Sigmoid colon (tissue), 7 donors: ENCODE measurements at places on chromosomes 4 and X. TPM values are rescaled to one million over a fixed set of nuclear protein-coding genes. Genes with fewer than 3 reads are reported as not detected.

- DNase-seq = no peak
- H3K4me1 ChIP-seq = no peaks in the 10 kb centered on the region
- H3K27me3 ChIP-seq = no peaks in the 10 kb centered on the region
- no peak overlapping the region for H3K4me3 ChIP-seq
- no peaks in the 10 kb centered on the region for H3K36me3 ChIP-seq
- H3K27ac ChIP-seq = no peak overlapping the region
These were observed 50.2 kb downstream of the LEF1 start for GRCh38 chr4:108118505-108118904.

DNA sequence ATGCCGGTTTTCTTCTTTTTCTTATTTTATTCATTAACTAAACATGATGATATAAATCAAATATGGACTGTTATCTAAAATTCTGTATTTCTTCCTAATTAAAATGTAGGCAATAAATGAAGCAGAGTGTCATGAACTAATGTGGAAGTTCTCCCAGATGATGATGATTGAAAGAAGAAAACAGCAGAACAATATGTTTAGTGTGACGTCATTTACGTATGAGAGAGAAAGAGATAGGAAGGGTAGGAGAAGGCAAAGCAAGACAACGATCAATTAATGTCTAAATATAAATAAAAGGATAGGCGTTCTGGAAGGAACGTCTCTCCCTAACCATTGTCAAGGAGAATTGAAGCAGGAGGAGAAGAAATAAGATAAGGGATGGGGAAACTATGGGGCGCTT, 105.2 kb downstream of the NEUROG2 start:
- DNase-seq = no peak
- H3K4me1 ChIP-seq = no peaks in the 10 kb centered on the region
- H3K4me3 ChIP-seq = no peak overlapping the region
- H3K27me3 ChIP-seq = no peaks in the 10 kb centered on the region

- DNase-seq = peak; percentile 48
- no peak overlapping the region for H3K4me3 ChIP-seq
- H3K36me3 ChIP-seq = no peaks in the 10 kb centered on the region
These were observed 134.6 kb downstream of the CPZ start for GRCh38 chr4:8727131-8727530.

GRCh38 chr4:118846979-118847378, 11.1 kb upstream of the SEC24D start:
- peaks cover 5% of the 10 kb centered on the region for H3K4me1 ChIP-seq
- no peak overlapping the region for H3K27ac ChIP-seq
- H3K4me3 ChIP-seq = no peak overlapping the region
- H3K27me3 ChIP-seq = no peaks in the 10 kb centered on the region
- H3K36me3 ChIP-seq = no peaks in the 10 kb centered on the region

GRCh38 chrX:70433848-70434351, 10.7 kb upstream of the DLG3 start:
- H3K4me1 ChIP-seq = peaks cover 5% of the 10 kb centered on the region
- peak overlapping the region; percentile 75 for H3K27ac ChIP-seq

DNA sequence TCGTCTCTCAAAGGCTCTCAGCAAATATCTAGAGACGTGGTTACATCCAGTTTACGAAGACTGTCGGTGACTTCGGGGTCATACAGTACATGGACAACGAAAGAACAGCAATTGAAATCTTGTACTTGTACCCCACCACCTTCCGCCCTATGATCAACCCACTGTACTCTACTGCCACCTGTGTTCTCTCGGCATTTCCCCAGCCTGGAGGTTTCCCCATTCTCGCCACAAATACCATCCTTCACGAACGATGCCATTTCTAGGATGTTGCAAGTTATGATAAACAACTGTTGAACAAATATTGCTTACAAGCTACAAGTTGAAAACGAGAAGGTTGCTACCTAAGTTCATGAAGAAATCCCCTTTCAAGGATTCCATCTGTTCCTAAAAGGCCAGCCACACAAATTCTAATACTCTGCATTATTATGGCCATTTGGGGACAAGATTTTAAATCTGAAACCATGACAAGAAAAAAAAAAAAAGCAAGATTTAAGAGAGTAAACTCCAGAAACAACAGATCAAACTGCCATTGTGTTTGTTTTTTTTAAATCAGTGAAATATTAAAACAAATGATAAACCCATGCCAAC, 1.6 kb downstream of the APBB2 start:
- DNase-seq = peak; percentile 74
- no peaks in the 10 kb centered on the region for H3K36me3 ChIP-seq
- H3K27me3 ChIP-seq = no peaks in the 10 kb centered on the region
- H3K4me1 ChIP-seq = no peaks in the 10 kb centered on the region

The GLOD5 gene
- not detected for total RNA-seq

- no peaks in the 10 kb centered on the region for H3K27me3 ChIP-seq
- H3K27ac ChIP-seq = no peak overlapping the region
- peak; percentile 52 for DNase-seq
- H3K4me3 ChIP-seq = no peak overlapping the region
- H3K4me1 ChIP-seq = peaks cover 9% of the 10 kb centered on the region
These were observed 27.2 kb upstream of the WFS1 start for GRCh38 chr4:6242271-6243029.

The UCP1 gene
- not detected for total RNA-seq

- no peaks in the 10 kb centered on the region for H3K27me3 ChIP-seq
- no peak for DNase-seq
- H3K4me1 ChIP-seq = peaks cover 33% of the 10 kb centered on the region
- no peaks in the 10 kb centered on the region for H3K36me3 ChIP-seq
- no peak overlapping the region for H3K4me3 ChIP-seq
These were observed 227.4 kb upstream of the ANKRD50 start for GRCh38 chr4:124939908-124940307.

The SMIM10 gene
- total RNA-seq = 11.1 TPM

The OTC gene
- not detected for total RNA-seq

GRCh38 chr4:98686043-98686707, 27.8 kb upstream of the TSPAN5 start:
- H3K27ac ChIP-seq = no peak overlapping the region
- H3K36me3 ChIP-seq = no peaks in the 10 kb centered on the region
- no peak for DNase-seq
- no peak overlapping the region for H3K4me3 ChIP-seq
- H3K4me1 ChIP-seq = peaks cover 6% of the 10 kb centered on the region

- no peaks in the 10 kb centered on the region for H3K36me3 ChIP-seq
- no peak overlapping the region for H3K27ac ChIP-seq
- H3K4me3 ChIP-seq = no peak overlapping the region
- no peak for DNase-seq
These were observed 139.5 kb downstream of the SLC10A7 start for GRCh38 chr4:146382194-146382593.

GRCh38 chr4:138055890-138056289, 186.3 kb downstream of the SLC7A11 start:
- no peak for DNase-seq
- no peak overlapping the region for H3K27ac ChIP-seq
- no peaks in the 10 kb centered on the region for H3K27me3 ChIP-seq
- H3K4me1 ChIP-seq = peaks cover 9% of the 10 kb centered on the region
- no peaks in the 10 kb centered on the region for H3K36me3 ChIP-seq
- H3K4me3 ChIP-seq = no peak overlapping the region

GRCh38 chr4:61451935-61452334, 251.8 kb downstream of the ADGRL3 start:
- no peaks in the 10 kb centered on the region for H3K27me3 ChIP-seq
- H3K36me3 ChIP-seq = no peaks in the 10 kb centered on the region
- no peak overlapping the region for H3K4me3 ChIP-seq
- H3K27ac ChIP-seq = no peak overlapping the region
- no peaks in the 10 kb centered on the region for H3K4me1 ChIP-seq

GRCh38 chr4:82851318-82851717, 39.6 kb downstream of the SEC31A start:
- DNase-seq = no peak
- no peaks in the 10 kb centered on the region for H3K27me3 ChIP-seq
- H3K4me3 ChIP-seq = no peak overlapping the region
- H3K36me3 ChIP-seq = peaks cover 99% of the 10 kb centered on the region
- no peaks in the 10 kb centered on the region for H3K4me1 ChIP-seq
- H3K27ac ChIP-seq = no peak overlapping the region

- H3K4me1 ChIP-seq = no peaks in the 10 kb centered on the region
- H3K27ac ChIP-seq = no peak overlapping the region
- no peaks in the 10 kb centered on the region for H3K36me3 ChIP-seq
- no peak for DNase-seq
- no peak overlapping the region for H3K4me3 ChIP-seq
These were observed 876.0 kb downstream of the FSTL5 start for GRCh38 chr4:161287678-161288352.

- no peak overlapping the region for H3K27ac ChIP-seq
- no peaks in the 10 kb centered on the region for H3K36me3 ChIP-seq
- H3K4me3 ChIP-seq = no peak overlapping the region
- no peak for DNase-seq
These were observed 31.1 kb downstream of the PGRMC2 start for GRCh38 chr4:128256539-128256938.

- DNase-seq = peak; percentile 39
- H3K36me3 ChIP-seq = no peaks in the 10 kb centered on the region
- H3K27me3 ChIP-seq = peaks cover 6% of the 10 kb centered on the region
- no peak overlapping the region for H3K27ac ChIP-seq
- H3K4me3 ChIP-seq = no peak overlapping the region
These were observed 41.8 kb downstream of the C4orf50 start for GRCh38 chr4:5976431-5976830.

GRCh38 chr4:158496030-158496741, 25.5 kb upstream of the RXFP1 start:
- no peak overlapping the region for H3K27ac ChIP-seq
- no peak for DNase-seq
- H3K36me3 ChIP-seq = no peaks in the 10 kb centered on the region
- no peak overlapping the region for H3K4me3 ChIP-seq
- no peaks in the 10 kb centered on the region for H3K4me1 ChIP-seq
- no peaks in the 10 kb centered on the region for H3K27me3 ChIP-seq

DNA sequence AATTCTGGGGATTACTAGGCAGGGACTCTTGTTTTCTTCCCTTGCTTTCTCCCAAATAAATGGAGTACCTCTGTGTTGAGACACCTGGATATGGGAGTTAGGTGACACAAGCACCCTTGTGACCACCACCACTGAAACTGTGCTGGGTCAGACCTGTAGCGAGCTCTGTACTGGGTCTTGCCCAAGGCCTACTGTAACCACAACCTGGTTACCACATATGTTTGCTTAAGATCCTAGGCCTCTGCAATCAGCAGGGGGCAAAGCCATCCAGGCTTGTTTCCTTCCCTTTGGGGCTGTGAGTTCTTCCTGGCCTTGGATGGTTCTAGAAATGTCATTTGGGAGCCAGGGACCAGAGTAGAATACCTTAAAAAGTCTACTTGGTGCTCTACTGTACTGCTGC, 49.4 kb downstream of the LPAR4 start:
- no peaks in the 10 kb centered on the region for H3K36me3 ChIP-seq
- no peaks in the 10 kb centered on the region for H3K4me1 ChIP-seq
- no peak for DNase-seq
- no peak overlapping the region for H3K27ac ChIP-seq
- no peak overlapping the region for H3K4me3 ChIP-seq
- no peaks in the 10 kb centered on the region for H3K27me3 ChIP-seq

The LRCH2 gene
- total RNA-seq = 40.3 TPM

The GPC3 gene
- total RNA-seq = 31.4 TPM

- no peaks in the 10 kb centered on the region for H3K36me3 ChIP-seq
- DNase-seq = no peak
- no peaks in the 10 kb centered on the region for H3K4me1 ChIP-seq
- no peak overlapping the region for H3K27ac ChIP-seq
- no peak overlapping the region for H3K4me3 ChIP-seq
These were observed 157.3 kb upstream of the RAPGEF2 start for GRCh38 chr4:158945529-158946108.

- no peak for DNase-seq
- H3K27me3 ChIP-seq = no peaks in the 10 kb centered on the region
- H3K4me3 ChIP-seq = no peak overlapping the region
- H3K36me3 ChIP-seq = no peaks in the 10 kb centered on the region
These were observed 22.9 kb downstream of the MID1IP1 start for GRCh38 chrX:38824176-38824575.

The CYLC1 gene
- not detected for total RNA-seq

The VGLL1 gene
- not detected for total RNA-seq

DNA sequence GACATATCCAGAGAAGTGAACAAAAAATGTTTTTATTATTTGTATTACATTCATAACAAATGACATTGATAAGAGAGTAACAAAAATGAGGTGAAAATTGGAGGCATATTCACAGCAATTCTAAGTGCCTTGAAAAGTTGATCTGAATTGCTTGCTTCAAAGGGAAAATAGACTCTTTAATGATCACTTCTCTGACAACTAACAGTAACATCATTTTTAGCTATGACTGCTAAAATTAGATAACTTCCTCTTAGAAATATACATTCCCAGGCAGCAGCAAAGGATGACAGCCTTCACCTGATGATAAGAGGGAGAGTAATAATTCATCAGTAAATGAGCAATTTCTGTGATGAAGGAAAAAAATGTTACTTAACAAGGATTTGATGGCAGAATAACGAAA, 472.5 kb downstream of the PCDH10 start:
- H3K36me3 ChIP-seq = no peaks in the 10 kb centered on the region
- no peaks in the 10 kb centered on the region for H3K27me3 ChIP-seq
- no peaks in the 10 kb centered on the region for H3K4me1 ChIP-seq
- H3K27ac ChIP-seq = no peak overlapping the region
- no peak for DNase-seq

DNA sequence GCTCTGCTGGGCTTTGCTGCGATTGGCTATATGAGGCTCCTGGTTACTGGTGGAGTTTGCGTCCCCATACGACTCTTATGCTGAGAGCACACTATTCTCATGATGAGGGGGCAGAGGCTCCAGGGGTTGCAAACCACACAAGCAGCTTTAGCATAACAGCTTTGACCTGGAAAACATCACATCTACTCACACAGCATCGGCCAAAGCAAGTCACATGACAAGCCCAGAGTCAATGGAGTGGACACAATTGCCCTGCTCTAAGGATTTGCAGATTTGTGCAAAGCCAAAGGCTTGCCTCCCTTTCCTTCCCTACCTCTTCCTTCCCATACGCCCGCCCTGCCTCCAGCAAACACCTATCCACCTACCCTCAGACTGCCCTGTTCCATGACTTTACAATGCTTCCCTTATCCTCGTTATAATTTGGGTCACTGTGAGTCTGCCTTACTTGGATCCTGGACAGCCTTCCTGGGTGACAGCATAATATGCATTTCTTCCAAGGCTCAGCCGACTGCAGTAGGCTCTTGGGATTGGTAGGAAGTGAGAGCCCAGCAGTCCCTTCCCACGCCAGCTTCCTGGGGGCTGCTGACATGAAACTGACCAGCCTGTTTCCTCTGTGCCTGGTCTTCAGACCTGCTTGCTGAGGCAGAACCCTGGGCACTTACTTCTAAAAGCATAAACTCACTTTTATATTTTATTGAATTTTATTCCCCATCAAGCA, 208.2 kb upstream of the PSAPL1 start:
- no peak overlapping the region for H3K27ac ChIP-seq
- DNase-seq = no peak
- H3K36me3 ChIP-seq = no peaks in the 10 kb centered on the region

- no peaks in the 10 kb centered on the region for H3K36me3 ChIP-seq
- H3K4me1 ChIP-seq = no peaks in the 10 kb centered on the region
- H3K27ac ChIP-seq = no peak overlapping the region
- no peak overlapping the region for H3K4me3 ChIP-seq
These were observed 390.1 kb downstream of the ADAM29 start for GRCh38 chr4:175308236-175308635.

- no peaks in the 10 kb centered on the region for H3K27me3 ChIP-seq
- H3K27ac ChIP-seq = no peak overlapping the region
- no peak overlapping the region for H3K4me3 ChIP-seq
- no peaks in the 10 kb centered on the region for H3K4me1 ChIP-seq
- DNase-seq = no peak
These were observed 292.9 kb downstream of the TLL1 start for GRCh38 chr4:166165829-166166420.

- no peak overlapping the region for H3K27ac ChIP-seq
- no peak overlapping the region for H3K4me3 ChIP-seq
- H3K36me3 ChIP-seq = no peaks in the 10 kb centered on the region
These were observed 50.0 kb downstream of the CYTL1 start for GRCh38 chr4:4969298-4969697.
